T-helper 17 cell (primary cell): ENCODE measurements at places on chromosomes 3 and 15. TPM values are rescaled to one million over a fixed set of nuclear protein-coding genes. Genes with fewer than 3 reads are reported as not detected.

DNA sequence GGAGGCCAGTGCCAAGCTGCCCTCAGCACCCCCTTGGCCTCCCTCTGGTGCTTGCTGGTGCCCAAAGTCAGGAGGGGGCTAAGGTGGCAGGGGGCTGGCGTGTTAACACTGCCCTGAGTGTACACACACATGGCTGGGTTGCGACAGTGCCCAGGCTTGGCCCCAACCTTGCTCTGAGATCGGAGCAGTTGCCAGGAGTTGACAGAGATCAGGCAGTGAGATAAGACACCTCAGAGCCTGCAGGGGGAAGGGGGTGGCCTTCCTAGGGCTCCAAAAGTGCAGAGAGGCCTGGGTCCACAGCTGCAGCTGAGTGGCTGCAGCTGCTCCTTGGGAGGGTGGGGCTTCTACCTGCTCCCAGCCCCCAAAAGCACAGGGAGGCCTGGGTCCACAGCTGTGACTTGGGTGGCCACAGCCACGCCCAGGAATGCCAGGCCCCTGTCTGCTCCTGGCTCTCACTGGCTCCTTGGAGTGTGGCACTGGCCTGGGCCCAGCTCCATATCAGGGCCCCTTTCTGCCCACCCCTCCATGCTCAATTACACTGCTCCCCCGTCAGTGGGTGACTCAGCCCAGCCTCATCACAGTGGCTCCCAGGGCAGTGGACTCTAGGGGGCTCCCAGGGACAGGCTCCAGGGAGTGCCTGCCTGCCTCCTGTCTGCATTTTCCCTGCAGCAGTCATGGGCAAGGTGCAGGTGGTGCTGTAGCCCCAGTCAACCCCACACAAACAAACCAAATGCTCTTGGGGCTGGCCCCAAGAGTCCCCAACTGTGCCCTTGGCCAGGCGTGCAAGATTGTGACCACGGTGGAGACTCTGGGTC, 56.4 kb upstream of the C15orf39 start:
- no peak for DNase-seq

DNA sequence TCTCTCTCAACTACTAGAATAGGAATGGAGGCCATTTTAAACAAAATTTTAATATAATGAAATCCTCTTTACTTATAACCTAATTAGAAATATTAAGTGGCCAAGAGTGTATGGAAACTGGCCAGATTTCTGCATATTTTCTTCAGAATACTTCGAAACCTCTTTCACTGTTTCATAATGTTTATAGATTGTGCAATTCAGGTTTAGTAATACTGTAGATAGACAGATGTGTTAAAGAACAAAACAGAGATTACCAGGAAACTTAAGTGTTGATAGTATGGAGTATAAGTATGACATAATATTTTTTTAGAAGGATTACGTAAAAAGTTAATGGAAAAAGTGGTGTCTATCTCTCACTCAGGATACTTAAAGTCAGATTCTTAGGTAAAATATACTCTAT, 4.7 kb downstream of the ABHD5 start:
- DNase-seq, result no peak

GRCh38 chr15:66030650-66031049, 161.4 kb downstream of the RAB11A start:
- no peak for DNase-seq

DNA sequence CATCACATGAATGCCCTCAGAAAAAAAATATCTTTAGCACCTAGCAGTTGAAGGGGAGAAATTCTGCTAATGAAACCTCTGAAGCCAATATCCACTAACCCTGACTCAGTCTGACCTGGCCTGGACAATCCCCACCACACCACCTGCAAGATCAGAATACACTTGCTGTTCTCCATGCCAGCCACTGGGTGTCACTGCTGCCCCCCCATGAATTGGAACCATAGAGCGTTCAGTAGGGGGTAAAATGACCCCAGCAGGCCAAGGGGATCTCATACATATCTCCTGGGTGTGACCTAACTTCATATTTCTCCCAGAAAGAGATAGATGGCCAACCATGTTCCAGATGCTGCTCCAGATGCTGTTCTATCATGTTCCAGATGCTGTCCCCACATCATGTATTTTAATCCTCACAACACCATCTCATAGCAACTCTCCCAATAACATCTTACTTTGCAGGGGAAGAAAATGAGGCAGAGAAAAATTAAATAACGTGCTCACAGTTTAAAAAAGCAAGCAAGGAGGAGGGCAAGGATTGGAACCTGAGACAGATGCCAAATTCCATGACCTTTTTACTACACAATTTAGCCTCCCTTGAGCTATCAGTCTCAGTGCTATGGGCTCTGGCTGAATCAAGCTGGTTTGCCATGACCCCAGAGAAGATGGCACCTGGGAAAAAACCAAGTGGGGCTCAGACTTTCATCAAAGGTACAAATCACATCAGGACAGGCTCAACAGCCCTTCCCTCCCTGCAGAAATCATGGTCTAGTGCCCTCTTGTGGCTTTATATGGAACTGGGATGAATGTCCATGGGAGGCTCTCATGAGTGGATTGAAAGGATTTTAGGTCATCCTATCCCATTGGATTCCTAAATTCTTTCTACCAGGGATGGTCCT, 12.4 kb downstream of the NTRK3 start:
- no peak for DNase-seq

- no peak for DNase-seq
Measured at GRCh38 chr3:153396581-153396980, 234.6 kb downstream of the RAP2B start.

Gene GCHFR
- 20.5 TPM for total RNA-seq

Gene SNTN
- total RNA-seq, result not detected

Gene CCRL2
- total RNA-seq, result 1.9 TPM

Gene ICE2
- 32.9 TPM for total RNA-seq

Gene KNG1
- total RNA-seq, result not detected
